ENCODE measurements at places on chromosomes 11 and 22. TPM values are rescaled to one million over a fixed set of nuclear protein-coding genes. Genes with fewer than 3 reads are reported as not detected.
A peak's percentile ranks its signal among the peaks of the same experiment; 100 is the strongest.

DNA sequence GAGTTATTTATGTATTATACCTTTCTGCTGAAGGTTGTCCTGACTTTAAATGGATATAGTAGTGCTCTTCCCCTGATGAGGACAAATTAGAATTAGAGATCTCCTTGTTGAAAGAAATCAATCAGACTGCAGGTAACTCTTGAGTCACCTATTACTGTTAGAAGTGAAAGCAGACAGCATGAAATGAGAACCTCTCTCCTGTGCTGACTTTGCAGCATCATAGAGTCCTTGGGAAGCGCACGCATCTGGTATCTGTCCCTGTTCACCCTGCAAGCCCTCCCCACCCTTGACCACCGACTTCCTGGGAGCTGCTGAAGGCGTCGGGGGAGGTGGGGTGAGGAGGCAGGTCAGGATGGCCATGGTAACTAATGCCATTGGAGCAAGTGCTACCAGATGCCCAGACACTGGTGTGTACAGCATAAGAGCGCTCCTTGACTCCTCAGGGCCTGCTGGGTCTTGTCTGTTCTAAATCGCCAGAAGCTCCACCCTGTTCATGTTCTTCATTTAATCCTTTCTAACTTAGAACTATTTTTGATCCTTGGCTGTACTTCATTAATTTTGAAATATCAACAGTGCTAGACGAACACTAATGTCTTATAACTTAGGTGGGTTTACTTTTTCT lies 143.9 kb downstream of the WNT7B start:
- no peak for DNase-seq

C11orf65 gene
- 1.8 TPM for total RNA-seq

DNA sequence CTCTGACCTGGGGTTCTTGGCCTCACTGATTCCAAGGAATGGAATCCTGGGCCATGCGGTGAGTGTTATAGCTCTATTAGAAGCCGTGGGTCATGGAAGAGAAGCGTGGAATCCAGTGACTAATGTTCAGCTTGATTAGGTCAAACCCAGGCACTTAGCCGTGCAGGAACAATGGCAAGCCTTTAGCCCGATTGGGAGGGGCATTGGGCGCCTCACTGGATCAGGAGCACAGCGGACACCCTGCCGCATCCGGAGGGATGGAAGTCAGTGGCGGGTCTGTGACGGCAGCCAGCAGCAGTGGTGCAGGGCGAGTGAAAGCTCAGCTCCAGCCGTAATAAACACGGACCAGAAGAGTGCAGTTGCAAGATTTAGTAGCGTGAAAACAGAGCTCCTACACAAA lies 20.5 kb upstream of the SLC17A6 start:
- DNase-seq: no peak

DNA sequence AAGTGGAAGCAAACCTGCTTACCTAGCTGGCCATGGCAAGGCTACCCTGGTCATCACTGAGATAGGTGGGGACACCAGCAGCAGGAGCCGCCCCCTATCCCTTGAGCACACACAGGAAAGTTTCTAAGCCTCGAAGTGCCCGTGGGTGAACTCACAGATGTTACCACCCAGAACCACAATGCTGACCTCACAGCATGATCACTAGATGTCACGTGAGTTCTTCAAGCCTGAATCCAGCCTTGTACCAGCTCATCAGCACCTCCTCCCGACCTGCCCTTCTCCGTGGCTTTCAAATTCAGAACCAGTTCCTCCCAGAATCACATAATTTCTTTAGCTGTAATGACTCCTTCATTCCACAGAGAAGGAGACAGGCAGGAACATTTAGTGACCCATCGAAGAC lies 24.7 kb upstream of the TIMP3 start:
- DNase-seq: no peak

GRCh38 chr11:43936076-43936475 lies 6.4 kb upstream of the C11orf96 start:
- no peak for DNase-seq

DNA sequence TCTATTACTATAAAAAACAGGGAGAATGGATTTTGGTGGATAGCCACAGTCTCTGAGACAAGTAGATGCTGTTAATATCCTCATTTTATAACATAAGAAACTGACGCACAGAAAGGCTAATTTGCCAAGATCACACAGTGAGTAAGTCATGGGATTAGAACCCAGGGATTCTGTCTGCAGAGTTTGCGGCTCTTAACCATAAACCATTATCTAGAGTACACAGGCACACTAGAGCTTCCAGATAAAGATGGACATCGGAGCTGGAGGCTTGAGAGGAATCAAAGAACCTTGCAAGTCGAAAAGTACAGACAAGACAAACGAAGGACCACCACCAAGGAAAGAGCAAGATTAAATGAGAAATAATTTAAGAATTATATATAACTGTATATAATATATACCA lies 11.3 kb downstream of the LGALS12 start:
- DNase-seq: no peak

DNA sequence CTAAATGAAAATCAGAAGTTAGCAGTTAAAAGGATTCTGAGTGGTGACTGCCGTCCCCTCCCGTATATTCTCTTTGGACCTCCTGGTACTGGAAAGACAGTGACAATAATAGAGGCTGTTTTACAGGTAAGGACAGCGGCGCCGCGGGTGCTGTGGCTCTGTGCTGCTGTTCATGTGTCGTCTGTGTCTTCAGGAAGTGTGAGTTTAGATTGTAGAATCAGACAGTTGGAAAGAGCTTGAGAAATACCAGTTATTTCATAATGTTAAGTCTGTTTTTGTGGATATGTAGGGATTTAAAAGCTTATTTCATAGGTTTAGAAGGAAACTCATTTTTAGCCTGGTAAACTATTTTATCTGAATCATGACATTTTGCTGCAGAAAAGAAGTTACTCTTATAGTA lies 27.4 kb upstream of the PANX2 start:
- DNase-seq: no peak

DNA sequence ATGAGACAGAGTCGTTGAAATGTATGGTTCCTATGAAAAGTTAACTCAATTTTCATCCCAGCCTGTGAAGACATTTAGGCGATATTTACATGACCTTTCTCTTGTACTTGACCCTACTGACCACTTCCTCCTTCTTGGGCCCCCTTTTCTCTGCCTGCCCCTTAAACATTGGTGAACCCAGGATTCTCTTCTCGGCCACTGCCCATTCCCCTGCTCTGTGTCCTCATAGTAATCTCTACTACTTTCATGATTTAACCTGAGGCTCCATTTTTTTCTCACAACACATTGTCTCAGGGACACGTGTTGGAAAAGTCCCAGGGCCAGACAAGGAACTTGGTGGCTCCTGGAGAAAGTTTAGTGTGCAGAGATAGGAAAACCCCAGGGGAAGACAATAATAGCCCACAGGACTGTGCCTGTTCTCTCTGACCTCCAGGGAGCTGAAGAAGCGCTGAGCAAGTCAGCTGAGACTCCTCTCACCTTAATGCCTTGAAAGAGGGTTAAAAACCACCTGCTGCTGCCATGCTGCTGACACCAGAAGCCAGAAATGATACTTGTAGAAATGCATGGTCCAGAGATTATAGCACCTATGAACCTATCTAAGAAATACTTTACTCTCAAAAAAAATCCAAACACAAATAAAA lies 42.5 kb upstream of the SPATA19 start:
- no peak for DNase-seq

DNA sequence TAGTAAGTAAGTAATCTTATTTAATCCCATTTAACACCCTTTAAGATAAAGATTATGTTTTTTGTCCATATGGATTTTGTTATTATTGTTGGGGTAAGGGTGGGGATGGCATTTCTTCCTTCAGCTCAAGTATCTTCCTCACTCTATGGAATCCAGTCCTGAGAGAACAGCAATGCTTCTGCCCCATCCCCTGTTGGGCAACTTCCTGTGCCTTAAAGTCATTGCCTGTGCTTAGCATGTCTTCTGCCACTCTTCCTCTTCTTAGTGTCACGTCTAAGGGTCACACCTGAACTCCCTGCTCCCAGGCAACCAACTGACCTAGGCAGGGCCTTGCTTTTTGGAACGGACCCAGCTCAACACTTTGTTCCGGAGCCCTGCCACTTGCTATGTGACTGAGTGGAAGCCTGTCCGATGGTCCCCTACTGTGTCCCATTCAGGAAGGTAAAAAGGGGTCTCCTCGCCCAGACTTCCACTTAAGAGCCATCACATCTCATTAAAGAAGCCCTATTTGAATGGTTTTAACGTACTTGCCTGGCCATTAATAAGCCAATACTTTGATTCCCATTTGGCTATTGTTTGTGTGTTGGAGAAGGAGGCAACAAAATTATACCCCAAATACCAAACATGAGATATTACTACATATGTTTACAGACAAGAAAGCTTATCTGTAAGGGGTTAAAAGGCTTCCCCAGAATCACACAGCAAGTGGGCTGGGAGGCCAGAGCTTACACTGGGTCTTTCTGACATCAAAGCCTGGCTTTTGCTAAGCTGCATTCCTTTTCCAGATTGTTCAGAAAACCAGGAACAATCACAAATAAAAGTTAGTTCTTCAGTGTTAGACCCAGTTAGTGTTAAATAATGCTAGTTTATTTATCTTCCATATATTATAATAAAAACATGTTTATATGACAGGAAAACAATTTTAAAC lies 59.2 kb downstream of the RAB38 start:
- DNase-seq: no peak

DNA sequence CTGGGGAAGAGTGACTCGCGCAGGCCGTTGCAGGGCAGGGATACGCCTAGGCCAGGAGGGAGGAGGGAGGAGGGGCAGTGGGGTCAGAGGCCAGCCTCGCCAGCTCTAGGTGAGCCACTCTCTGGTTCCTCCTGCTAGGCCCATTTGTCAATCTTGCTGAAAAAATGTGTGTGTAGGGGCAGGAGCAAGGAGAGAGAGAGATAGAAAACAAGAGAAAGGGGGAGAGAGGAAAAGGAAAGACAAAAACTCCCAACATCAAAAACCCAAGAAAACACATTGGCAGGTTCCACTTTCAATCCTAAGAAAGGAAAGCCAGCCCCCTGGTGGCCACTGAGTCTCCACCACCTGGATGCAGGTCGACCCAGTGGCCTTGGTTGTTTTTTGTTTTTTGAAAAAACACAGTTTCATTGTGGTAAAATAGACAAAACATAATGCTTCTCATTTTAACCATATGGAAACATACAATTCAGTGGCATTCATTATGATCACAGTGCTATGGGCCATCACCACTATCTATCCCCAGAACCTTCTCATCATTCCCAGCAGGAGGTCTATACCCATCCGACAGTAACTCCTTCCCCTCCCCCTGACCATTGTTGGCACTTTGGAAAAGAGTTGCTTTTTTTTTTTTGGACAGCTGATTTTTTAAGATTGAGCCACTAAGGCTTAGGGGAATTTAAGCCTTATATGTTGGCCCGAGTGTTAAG lies 10.9 kb downstream of the OMP start:
- DNase-seq: peak; percentile 54

ZNF280A gene
- not detected for total RNA-seq

CALCB gene
- total RNA-seq: 0.17 TPM

Data from fibroblast of lung (primary cell).